M059J (cell line): ENCODE measurements at places on chromosomes 4 and X. TPM values are rescaled to one million over a fixed set of nuclear protein-coding genes. Genes with fewer than 3 reads are reported as not detected.

DNA sequence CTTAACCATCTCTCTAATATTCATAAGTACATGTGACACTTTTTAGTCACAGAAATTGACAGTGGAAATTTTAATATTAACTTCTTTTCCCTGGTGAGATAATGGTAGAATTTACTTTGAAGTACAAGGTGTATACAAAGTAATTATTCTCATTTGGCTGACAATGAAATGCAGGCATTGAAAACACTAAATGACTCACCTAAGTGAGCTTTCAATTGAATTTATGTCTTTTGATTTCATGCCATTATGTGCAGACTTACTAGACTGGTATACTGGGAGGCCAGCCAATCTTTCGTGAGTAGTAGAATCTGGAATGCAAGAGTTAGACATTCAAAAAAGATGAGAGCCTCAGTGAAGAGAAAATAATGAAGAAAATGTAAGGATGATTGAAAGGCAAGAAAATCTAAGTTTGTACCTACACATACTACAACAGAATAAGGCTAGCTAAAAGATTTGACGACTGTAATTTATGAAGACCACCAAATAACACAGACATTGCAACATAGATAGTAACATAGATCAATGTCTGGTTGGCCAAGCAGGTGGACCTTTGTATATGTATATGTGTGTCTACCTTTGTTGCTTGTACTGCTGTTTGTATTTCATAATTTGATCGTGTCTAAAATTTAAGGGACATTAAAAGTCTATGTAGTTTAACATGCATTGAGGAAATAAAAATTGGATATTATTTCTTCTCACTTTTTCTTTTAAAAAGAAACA, 459.7 kb downstream of the IL15 start:
- peak; percentile 95 for DNase-seq

DNA sequence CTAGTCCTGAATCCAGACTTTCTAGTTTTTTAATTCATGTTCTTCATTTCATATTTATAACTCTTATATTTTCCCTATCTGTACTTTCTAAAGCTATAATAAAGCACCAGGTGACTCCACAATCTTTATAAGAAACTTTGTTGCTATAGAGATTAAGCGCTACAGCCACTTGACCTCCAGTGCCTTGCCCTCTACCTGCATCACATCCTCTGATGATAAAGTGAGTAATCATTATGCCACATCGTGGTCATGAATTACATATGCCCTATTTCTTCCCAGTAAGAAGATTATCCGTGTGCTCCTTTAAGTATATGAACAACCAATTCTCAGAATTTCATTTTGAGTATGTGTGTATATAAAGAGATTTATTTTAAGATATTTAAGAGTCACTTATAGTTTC, 6.8 kb upstream of the DYNLT3 start:
- no peak for DNase-seq

DNA sequence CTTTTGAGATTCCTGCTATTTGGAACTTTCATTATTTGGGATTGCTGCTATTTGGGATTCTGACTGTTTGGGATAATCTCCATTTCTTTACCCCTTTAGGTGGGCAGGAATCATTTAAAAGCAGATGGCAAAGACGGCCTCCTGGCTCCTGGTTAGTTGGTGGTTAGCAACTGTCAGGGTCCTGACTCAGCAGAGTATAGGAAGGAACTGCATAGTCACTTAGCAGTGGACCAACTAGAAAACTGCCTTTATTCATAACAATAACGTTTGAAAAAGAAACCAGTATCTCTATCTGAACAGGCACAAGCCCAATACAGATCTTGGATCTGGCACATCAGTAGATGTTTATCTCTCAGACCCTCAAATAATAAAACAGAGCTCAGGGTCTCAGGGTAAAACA, 469.7 kb upstream of the FGF16 start:
- no peak for DNase-seq

- DNase-seq: peak; percentile 93
Measured at GRCh38 chrX:103404231-103405008, 28.1 kb downstream of the BEX3 start.

DNA sequence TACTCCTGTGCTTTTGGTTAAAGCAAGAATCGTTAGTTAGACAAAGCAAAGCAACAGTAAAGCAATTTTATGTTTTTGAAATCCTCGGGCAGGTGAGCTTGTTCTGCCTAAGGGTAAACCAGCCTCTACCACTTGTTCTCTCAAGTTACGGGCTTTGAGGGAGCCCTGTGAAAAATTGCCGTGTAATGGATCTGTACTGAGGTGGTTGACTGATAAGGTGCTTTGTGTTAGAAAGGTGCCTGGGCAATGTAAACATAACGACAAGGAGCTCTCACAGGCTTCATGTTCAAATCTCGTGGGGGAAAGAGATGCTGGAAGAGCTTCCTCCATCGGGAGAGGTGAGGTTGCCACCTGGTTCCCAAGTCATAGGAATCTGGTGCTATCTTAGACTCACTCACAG, 111.8 kb downstream of the TRAPPC11 start:
- no peak for DNase-seq

Gene EFHC2
- 1.9 and 3.9 TPM in 2 replicates for total RNA-seq

GRCh38 chr4:42985976-42986375, 93.5 kb downstream of the GRXCR1 start:
- DNase-seq: no peak

Gene ELMOD2
- total RNA-seq: 20.5 and 26.6 TPM in 2 replicates

Gene FAT1
- 67.0 and 112 TPM in 2 replicates for total RNA-seq

- no peak for DNase-seq
Measured at GRCh38 chr4:108492816-108493595, 127.4 kb upstream of the RPL34 start.

- no peak for DNase-seq
Measured at GRCh38 chr4:53455766-53456165, 78.3 kb downstream of the FIP1L1 start.

GRCh38 chr4:168722391-168722790, 225.5 kb downstream of the PALLD start:
- peak; percentile 26 for DNase-seq

- DNase-seq: no peak
Measured at GRCh38 chr4:1077711-1078477, 35.5 kb downstream of the RNF212 start.

GRCh38 chrX:153648358-153649177, 1.6 kb downstream of the DUSP9 start:
- DNase-seq: no peak

Gene SMIM9
- total RNA-seq: not detected in 2 replicates

- no peak for DNase-seq
Measured at GRCh38 chrX:140822184-140822583, 112.6 kb downstream of the LINC00632 start.

Gene FAM184B
- total RNA-seq: 0.02 TPM in 1 of 2 replicates, not detected in the other

DNA sequence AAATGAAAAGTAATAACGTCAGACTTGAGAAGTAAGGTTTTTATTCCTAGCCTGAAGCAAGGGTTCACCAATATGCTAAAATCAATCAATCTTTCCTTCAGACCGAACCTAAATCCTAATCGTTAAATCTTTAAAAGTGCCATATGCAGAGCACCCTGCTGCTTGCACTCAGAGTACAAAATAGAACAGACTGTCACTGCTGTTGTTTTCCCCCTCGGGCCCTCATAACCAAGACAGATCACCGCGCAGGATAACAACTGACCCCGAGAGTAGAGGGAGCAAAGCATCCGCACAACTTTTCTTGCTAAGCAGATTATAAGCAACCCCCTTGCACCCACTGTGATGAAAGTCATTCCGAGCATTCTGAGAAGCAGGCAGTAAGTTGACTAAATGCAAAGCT, 550.9 kb upstream of the NDST4 start:
- no peak for DNase-seq

DNA sequence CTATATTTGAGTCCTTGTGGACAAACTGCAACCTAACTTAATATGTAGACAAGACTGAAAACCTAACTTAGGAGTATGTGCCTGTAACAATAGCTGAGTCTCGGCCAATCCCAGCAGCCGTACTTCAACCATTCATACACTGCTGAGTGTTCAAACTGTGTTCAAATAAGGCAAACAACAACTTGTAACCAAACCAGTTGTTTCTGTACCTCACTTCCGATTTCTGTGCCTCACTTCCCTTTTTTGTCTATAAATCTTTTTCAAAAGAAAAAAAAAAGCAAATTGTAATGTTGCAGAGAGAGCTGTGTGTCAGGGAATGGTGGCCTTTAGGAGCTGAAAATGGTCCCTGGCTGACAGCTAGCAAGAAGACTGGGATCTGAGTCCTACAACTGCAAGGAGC, 46.0 kb downstream of the GEMIN8 start:
- no peak for DNase-seq

GRCh38 chr4:531721-532565, 32.9 kb downstream of the PIGG start:
- DNase-seq: no peak

DNA sequence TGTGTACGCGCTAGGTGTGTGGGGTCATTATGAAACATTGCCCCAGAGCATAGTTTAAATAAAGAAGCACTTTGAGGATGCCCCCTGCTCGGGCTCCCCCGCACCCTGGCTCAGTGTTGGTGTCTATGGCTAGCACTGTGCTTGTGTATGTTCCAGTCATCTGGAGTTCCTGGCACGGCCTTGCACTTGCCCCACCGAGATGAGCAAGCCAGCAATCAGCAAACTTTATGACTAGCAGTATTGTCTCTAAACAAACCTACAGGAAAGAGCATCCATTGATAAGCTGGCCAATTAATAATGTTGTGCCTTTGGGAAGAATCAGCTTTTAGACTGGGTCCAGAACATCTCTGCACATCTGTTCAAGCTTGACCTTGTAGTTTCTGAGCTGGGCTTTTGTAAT, 707 bp upstream of the SHROOM4 start:
- no peak for DNase-seq

- DNase-seq: peak; percentile 49
Measured at GRCh38 chr4:36006226-36006625, 238.1 kb downstream of the ARAP2 start.

- DNase-seq: peak; percentile 88
Measured at GRCh38 chr4:151641167-151641566, 119.6 kb downstream of the GATB start.

DNA sequence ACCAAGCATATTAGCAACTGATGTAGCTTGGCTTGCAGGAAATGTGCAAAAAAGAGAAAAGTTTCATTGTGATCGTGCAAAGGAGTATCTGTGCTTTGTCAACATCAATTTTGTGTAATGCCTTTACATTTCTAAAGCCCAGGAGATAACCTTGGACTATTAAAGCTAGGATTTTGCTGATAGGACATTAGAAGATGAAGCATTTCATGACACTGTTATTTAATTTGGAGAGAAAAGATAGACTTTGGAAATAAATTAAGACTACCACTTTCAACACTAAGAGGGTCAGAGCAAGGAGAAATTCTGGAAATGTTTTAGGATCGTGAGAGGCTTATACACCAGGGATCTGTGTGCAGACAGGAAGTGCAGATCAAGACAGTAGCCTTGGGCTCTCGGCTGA, 120.6 kb upstream of the MID1 start:
- peak; percentile 37 for DNase-seq

Gene PKD2
- 19.5 and 26.4 TPM in 2 replicates for total RNA-seq

DNA sequence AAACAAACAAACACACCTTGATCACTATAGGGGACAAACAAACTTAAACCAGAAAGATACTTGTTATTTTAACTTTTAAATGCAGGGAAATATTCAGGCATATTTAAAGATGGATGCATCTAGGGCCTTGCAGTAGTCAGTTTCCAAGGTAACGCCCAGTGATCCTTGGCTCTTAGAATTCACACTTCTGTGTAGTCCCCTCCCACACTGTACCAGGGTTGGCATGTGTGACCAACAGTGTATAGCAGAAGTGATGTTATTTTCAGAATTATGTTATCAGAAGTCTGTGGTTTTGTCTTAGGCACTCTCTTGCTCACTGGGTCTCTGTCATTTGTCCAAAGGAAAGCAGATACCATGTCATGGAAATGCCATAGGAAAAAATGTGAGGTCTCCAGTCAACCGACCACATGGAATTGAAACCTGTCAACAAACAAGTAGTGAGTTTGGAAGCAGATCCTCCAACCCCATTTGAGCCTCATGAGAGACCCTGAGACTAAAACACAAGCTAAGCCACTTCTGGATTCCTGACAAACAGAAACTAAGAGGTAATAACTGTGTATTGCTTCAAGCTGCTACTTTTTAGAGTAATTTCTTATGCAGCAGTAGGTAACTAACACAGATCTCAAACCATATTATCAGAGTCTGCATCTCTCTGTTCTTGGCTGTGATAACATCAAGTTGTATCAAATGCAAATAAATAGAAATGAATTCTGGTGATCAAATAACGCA, 670.3 kb downstream of the KCTD8 start:
- DNase-seq: no peak

Gene RTL3
- total RNA-seq: 2.1 and 3.0 TPM in 2 replicates

GRCh38 chr4:56209767-56210166, 177.5 kb downstream of the AASDH start:
- no peak for DNase-seq

Gene SPANXA1
- not detected in 2 replicates for total RNA-seq

GRCh38 chr4:108483079-108483478, 137.3 kb upstream of the RPL34 start:
- DNase-seq: peak; percentile 44

GRCh38 chr4:137558951-137559350, 26.7 kb upstream of the PCDH18 start:
- DNase-seq: peak; percentile 25

DNA sequence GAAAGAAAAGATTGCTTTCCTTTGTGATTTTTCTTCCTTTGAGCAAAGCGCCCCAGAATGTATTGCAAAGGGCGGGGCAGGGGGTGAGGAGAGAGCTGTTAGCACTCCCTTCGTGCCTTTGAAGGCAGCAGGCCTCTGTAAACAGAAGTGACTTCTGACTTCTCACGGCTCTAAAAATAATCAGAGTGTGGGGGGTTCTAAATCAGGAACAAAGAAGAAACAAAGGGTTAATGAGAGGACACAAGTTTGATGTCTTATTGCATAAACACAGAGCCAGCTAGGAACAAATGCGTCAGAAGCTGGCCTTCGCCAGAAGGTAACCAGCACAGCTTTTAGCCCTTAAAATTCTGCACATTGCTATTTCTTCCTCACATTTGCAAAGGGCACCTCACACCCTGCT, 626.2 kb downstream of the MID1IP1 start:
- DNase-seq: no peak

DNA sequence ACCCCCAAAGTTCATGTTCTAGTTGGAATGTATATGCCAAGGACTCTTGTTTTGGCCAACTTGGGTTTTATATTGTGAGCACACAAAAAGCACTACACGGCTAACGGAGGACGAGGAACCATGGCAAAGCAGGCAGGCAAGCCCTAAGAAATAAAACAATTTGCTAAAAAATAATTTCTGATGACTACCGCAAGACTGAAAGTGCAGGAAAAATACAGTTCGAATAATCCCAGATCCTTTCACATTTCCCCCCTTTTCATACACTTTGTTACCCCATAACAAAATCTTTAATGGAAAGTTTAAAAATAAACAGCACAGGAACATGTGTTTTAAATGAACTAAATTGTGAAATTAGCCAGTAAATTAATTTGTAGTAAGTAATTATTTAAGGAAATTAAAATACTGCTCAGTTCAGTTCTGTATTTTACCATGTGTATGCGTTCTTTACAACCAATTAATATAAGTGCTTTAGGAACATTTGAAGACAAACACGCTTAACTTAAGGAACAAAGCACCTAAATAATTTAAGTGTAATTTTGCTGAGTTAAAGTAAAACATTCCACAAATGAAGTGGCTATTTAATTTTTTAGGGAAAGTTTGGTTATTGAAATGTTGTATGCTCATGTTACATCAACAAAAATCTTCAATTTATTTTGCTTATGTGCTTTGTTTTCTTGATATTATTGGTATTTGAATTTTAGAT, 12.4 kb upstream of the PITX2 start:
- DNase-seq: no peak

- DNase-seq: peak; percentile 69
Measured at GRCh38 chr4:5191831-5192230, 140.6 kb downstream of the STK32B start.

Gene GAGE12D
- not detected in 2 replicates for total RNA-seq

Gene VGLL1
- total RNA-seq: not detected in 2 replicates
